ENCODE measurements at places on chromosomes 5 and 9.

DNA sequence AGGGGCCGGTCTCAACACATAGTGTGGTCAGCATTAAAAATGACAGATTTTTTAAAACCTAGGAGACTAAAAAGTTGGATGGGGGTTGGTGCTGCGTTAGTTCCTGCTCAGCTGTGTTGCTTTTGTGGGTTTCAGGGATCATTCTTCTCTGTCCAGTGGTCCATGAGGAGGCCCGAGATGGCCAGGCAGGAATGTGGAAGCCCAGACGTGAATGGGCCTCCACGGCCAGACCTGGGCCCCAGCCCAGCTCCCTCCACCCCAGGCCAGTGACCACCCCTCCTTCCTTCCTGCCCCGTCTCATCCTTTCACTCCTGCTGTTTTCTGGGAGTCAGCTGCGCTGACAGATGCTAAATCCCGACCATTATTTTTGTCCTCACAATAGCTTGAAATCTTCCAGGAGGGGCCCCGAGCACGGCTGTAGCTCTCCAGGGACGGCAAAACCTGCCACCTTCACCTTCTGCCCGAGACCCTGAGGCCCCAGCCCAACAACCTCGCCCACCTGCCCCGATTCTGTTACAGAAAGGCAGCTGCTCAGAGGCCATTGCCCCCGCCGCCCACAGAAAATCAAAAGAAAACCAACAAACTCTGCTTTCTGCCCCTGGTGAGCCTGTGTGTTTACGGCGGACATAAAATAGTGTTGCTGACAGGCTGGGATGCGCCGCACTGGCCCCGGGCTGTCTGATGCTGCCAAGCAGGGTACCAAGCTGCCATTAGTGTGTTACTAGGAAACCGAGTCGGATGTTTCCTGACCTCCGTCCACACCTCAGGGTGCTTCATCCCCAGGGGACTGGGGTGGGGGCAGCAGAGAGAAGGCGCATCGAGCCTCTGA is 83.7 kb upstream of the SARDH start:
- peak; percentile 87 for DNase-seq

DNA sequence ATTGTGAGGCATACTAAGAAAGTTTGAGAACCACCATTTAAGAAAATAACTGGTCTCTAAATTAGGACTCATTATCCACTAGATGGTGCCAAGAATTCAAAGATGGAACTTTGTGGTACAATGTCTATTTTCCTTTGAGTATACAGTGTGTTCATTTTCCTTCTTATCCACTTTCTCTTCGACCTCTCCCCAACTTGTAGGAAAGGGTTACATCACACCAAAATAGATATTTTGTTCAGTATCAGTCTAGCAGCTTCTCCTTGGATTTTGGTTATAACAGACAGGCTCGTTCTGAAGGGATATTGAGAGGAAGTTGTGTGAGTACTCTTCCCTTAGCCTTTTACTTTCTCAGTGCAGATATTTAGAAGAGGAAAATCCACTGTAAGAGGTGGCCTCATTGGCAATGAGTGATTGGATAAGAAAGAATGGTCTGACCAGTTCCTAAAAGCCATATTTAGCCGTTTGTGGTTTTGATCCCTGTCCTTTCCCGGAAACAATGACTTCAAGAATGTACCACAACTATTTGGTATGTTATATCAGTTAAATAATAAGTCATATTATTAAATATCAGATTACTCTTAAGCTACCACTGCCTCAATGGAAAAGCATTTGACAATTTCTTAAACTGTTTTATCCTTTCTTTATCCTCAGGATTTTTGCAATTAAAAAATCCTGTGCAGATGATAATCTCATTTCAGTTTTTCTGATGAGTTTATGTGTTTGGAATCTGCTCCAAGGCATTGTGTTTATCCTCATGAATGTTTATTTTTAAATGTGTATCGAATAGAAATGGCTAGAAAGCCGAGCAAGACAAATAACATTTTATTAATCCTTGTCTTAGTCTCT is 69.0 kb upstream of the GRAMD2B start:
- peak; percentile 4 for DNase-seq

DNA sequence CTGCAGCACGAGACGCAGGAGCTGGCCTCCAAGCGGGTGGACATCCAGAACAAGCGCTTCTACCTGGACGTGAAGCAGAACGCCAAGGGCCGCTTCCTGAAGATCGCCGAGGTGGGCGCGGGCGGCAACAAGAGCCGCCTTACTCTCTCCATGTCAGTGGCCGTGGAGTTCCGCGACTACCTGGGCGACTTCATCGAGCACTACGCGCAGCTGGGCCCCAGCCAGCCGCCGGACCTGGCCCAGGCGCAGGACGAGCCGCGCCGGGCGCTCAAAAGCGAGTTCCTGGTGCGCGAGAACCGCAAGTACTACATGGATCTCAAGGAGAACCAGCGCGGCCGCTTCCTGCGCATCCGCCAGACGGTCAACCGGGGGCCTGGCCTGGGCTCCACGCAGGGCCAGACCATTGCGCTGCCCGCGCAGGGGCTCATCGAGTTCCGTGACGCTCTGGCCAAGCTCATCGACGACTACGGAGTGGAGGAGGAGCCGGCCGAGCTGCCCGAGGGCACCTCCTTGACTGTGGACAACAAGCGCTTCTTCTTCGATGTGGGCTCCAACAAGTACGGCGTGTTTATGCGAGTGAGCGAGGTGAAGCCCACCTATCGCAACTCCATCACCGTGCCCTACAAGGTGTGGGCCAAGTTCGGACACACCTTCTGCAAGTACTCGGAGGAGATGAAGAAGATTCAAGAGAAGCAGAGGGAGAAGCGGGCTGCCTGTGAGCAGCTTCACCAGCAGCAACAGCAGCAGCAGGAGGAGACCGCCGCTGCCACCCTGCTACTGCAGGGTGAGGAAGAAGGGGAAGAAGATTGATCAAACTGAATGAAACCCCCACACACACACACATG is 654 bp downstream of the PURA start:
- DNase-seq = peak; percentile 50

DNA sequence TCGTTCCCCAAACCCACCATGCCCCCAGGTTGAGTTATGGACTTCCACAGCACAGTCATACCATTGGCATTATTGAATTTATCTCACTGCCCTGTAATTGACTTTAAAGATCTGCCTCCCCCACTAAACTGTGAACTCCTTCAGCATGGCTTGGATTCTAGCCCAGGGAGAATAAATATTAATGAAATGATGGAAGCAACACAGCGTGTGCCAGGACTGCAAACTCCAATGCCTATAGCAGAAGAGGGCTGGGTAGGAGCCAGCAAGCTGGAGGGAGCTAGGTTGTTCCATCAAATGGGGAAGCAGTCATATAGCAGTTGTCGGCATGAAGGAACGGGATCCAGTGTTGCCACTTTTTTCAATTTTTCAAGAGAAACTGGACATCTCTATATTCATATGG is 69.0 kb upstream of the MSX2 start:
- DNase-seq = no peak

- DNase-seq = no peak
These were observed 11.4 kb upstream of the NDST1 start for GRCh38 chr5:150496534-150496933.

DNA sequence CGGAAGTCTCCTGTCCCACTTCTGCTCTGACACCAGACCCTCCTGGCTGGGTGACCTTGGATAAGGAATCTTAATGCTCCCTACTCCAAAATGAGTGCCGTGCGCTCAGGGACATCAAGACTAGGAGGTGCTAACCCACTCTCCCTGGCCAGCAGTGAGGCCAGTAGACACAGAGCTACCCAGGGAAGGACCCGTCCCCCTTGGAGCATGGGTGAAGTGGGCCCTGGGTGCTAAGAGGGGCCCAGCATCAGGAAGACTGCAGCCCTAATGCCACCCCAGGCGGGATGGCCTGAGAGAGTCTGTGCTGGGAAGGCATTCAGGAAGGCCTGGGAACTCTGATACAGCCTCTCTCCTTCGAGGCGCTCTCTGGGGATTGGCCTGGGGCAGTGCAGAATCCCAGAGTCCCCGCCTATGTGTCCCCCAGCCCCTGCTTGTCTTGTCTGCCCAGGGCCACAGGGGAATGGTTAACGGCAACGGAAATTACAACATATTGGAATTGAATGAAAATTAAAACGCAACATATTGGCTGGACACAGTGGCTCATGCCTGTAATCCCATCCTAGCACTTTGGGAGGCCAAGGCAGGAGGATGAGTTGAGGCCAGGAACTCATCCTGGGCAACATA is 29.7 kb upstream of the RNU6ATAC start:
- DNase-seq = no peak

All from NCI-H524 (cell line).